Glomerular endothelial cell (primary cell): ENCODE measurements at places on chromosomes 5 and 9. TPM values are rescaled to one million over a fixed set of nuclear protein-coding genes. Genes with fewer than 3 reads are reported as not detected.

- no peak for DNase-seq
These were observed 47.5 kb upstream of the NRARP start for GRCh38 chr9:137349471-137350033.

- no peak for DNase-seq
These were observed 485.1 kb upstream of the PAPPA start for GRCh38 chr9:115668521-115668920.

GRCh38 chr9:116749772-116750171 lies 62.7 kb downstream of the TRIM32 start:
- no peak for DNase-seq

DNA sequence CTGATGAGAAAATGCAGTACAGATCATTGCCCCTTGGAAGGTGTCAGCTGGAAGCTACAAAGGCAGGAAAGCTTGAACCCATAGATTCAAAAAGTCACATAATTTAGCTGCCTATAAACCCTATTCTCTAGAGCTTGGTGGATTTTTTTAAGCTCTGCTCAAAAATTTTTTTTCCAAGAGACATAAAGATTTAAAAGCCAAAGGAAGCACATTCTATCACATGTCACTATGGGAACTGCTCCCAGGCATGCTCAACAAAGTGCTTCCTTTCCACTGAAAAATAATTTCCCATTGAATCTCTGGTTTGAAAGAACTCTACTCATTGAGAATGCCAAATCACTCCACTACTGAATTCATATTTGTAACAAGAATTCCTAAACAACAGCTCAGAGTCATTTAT lies 419.8 kb downstream of the CETN3 start:
- no peak for DNase-seq

- DNase-seq: no peak
These were observed 74.7 kb upstream of the UNC5A start for GRCh38 chr5:176735383-176736265.

GRCh38 chr5:74810915-74811314 lies 43.9 kb downstream of the NSA2 start:
- DNase-seq: no peak

GRCh38 chr5:67366691-67367395 lies 170.2 kb upstream of the CD180 start:
- DNase-seq: no peak

DNA sequence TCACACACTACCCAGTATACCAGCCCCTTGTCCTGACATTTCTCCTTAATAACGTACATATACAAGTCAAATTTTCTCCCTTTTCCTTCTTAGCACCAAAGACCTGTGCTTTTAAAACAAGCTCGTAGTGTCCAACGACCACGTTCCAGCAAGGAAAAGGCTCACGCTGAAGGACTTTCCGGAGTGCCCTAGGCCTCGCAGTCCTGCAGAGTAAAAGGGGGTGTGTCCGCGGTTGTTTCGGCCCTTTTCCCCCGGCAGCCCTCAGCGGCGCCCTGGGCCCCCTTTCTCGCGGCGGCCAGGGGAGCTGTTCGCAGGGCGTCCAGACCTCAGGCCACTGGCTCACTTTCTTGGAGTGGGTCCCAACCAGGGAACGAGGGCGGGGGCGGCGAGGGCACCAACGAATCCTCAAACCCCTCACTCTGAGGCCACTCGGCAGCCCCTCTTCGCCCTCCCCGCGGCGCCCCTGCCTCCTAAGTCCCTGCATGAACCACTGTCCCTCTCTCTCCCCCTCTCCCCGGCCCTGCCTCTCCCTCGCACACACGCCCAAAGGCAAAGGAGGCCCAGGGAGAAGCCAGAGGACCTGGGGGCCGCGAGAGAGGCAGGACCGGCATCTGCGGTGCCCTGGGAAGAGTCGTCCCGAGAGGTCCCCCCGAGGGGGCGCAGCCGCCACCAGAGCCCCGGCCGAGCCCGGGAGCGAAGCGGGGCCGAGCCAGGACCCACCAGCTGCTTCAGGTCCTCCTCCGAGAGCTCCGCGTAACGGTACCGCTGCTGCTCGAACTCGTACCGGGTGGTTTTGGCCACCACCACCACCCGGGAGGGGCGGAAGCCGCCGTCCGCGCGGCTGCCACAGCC lies 720 bp downstream of the NADK2 start:
- DNase-seq: peak; percentile 9

GRCh38 chr5:50745221-50745910 lies 78.9 kb downstream of the PARP8 start:
- no peak for DNase-seq

DNA sequence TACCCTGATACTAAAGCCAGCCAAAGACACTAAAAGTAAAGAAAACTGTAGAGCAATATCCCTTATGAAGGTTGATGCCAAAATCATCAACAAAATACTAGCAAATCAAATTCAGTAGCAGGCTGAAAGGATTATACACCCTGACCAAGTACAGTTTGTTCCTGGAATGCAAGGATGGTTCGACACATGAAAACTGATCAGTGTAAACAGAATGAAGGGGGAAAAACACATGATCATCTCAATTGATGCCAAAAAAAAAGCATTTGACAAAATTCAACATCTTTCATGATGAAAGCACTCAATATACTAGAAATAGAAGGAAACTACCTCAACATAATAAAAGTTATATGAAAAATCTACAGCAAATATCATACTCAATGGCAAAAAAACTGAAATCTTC lies 43.5 kb upstream of the LRRC14B start:
- no peak for DNase-seq

- DNase-seq: no peak
These were observed 54.9 kb upstream of the GRAMD2B start for GRCh38 chr5:126368239-126368812.

- DNase-seq: no peak
These were observed 17.3 kb downstream of the SLC22A5 start for GRCh38 chr5:132386644-132387286.

- DNase-seq: no peak
These were observed 16.3 kb downstream of the FAM163B start for GRCh38 chr9:133592731-133593409.

GRCh38 chr9:93916358-93916757 lies 38.8 kb downstream of the BARX1 start:
- DNase-seq: no peak

GRCh38 chr5:153400931-153401330 lies 89.5 kb upstream of the GRIA1 start:
- no peak for DNase-seq

DNA sequence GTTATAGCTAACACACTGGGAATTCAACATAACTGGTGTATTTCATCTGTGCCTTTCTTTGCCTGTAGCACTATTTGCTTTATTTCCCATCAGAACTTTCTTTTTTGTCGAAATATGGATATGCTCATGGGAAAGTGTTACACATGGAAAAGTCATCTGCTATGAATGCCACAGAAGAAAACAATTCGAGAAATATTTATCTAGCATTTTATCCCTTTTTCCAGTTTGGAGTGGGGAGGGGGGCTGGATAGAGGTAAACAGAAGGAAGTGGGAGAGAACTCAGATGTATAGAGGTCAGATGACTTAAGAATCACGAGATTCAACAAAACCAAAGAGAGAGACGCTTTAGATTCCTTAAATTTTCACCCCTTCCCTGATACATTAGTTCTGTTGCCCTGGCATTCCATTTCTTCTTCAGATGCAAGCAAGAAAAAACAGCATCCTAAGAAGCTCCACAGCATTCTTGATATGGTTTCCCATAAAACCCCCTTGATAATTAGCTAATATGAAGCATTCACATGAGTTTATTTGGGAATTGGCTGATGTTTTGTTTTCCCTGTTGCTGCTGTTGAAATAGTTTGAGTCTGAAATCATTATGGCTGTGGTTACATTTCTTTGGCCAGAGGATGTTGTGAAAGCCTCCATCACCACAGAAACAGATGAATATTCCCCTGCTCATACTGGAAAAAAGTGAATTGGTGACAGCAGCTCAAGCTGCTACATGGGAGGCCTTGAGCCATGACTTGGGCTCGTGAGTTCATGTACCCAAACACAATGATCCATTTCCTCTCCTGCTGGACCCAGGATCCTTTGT lies 335.8 kb upstream of the DAB2 start:
- DNase-seq: no peak

DNA sequence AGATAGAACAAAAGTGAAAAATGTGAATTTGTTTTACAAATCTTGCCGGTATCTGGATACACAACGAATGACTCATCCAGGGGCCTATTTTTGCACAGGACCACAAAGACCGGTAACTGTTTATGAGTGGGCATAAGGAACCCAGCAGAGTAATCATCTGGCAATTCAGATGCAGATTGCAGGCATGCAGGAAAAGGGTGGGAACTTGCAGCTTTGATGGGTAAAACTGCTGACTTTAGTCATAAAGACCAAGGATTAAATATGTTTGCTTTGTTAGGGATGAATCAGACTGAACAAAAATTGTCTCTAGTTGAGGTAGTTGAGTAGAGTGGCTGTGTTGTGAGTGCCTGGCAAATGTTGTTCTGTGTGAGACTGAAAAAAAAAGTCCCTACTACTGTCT lies 309.6 kb upstream of the CCNH start:
- DNase-seq: no peak

Gene PCDHGB5
- 17.5 and 27.2 TPM in 2 replicates for total RNA-seq

Gene PCDHGA10
- 4.0 and 12.4 TPM in 2 replicates for total RNA-seq
